Caudate nucleus (tissue), 63 donors: ENCODE measurements at places on chromosomes 7 and 10.

- DNase-seq: no peak
These were observed 257.4 kb upstream of the CSTF2T start for GRCh38 chr10:51956822-51957221.

DNA sequence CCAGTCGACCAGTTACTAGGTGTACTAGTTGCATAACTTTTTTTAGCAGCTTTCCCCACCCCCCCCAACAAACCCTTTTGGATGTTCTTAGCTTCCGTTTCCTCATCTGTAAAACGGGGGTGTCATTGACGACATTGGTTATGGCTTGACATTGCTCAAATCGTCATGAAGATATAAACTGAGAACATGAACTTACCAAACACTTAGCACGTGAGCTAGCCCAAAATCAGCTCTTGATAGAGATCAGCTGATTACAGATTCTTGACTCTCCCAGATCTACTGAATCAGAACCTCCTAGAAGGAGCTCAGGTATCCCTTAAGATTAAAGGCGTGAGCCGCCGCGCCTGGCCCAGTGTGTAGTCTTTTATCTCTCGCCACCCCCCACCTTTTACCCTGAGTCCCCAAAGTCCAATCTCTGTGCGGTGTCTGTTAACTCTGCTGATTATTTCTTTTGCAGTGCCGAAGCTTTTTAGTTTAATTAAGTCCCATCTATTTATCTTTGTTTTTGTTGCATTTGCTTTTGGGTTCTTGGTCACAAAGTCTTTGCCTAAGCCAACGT lies 1.0 kb upstream of the GNA12 start:
- DNase-seq: no peak

DNA sequence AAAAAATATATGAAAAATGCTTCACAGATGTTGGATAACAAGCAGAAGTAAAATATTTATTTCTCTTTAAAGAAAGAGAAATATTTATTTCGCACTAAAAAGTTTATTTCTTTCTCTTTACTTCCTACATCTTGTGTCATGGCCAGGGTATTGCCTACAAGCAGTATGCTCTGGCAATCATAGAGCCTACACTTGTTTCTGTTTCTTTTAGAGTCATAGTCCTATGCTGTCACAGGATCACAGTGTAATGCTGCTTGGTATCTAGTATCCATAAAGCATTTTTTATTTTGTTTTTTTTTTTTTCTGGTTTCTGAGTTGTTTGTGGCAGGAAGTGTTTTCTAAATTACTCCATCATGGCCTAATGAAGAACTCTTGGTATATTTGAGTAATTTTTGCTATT lies 116.0 kb downstream of the ATRNL1 start:
- no peak for DNase-seq

DNA sequence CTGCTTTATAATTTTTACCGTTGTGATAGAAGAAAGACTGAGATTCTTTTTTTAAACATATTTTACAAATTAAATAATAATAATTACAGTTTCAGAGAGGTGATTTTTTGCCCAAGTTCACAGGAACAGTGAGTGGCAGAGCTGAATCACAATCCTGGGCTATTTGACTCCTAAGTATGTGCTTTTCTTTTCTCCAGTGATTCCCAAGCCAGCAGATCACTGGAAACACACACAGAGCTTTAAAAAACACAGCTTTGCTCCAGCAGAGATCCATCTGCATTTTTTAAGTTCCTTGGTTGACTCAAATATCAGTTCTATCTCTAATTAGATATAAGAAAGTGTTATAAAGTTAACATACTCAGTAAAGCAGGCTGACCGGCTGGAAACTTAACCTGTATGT lies 69.0 kb downstream of the AHR start:
- no peak for DNase-seq

DNA sequence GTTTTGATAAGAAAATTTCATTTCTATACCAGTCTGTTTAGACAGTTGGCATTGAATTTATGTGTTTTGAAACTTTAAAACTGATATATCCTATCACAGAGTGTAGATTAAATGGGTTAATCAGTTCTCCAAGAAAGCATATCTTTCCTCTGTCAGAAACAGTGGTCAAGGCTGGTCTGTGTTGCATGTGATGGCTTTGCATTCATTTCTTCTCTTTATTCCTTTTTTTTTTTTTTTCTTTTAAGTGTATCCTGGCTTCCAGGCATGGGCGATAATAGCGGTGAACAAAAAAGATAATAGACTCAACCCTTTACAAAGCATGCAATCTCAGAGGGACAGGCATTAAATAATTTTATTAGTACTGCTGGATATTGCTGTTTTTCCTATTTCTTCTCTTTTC lies 136.6 kb downstream of the LRRC4 start:
- no peak for DNase-seq

DNA sequence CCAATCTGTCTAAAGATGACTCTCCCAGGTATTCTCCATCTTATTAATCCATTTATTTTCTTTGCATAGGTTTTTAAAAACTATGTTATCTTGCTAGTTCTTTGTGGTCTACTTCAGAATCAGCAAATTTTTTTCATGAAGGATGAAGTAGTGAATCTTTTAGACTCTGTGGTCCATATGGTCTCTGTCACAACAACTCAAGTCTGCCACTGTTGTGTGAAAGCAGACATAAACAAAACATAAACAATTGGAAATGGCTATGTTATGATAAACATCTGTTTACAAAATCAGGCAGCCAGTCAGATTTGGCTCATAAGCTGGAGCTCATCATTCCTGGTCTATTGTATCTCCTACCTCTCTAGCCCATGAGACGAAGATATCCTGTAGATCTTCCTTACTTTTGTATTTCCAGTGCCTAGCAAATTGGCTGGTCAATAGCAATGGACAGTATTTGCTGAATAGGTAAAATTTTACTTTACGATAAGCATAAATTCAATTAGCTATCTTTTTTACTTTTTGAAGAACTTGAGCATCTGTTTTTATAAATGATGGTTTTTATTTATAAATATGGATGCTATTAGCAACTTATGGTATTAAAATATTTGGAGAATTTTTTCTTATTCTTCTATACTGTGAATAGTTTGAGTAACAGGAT lies 104.6 kb upstream of the SGCE start:
- DNase-seq: no peak

DNA sequence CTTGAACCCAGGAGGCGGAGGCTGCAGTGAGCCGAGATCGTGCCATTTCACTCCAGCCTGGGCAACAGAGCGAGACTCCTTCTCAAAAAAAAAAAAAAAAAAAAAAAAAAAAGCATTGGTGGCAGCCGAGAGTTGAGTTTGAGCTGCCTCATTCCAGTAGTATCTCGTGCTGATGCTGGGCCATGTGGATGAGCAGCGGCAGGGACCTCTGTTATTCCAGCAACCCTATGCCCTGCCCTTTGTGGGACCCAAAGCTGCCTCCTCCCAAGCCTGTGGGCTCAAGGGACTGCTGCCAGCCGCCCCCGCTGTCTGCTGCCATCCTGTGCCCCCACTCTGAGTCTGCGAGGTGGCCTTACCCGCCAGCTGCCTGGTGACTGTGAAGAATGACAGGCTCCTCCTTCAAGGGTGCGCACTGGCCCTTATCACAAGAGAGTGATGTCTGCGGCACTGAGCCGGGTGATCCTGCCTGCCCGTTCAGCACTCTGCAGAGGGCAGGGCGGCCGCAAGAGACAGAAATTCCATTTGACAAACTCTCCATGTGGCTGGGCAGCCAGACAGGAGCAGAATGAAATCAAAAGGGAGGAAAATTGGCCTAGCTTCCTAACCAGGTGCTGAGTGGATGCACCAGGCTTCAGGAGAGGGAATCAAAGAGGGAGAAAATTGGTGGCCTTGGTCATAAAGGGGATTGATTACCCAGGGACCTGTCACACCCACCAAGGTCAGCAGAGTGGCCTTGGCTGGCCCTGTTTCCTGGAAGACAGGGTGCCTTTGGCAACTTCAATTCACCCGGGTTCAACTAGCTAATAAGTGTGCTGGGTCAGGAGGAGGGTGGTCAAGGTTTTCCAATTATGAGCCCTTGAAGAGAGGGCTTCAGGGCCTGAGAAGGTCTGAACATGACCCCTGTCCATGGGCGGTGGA lies 65.3 kb upstream of the ZMIZ1 start:
- DNase-seq: no peak

DNA sequence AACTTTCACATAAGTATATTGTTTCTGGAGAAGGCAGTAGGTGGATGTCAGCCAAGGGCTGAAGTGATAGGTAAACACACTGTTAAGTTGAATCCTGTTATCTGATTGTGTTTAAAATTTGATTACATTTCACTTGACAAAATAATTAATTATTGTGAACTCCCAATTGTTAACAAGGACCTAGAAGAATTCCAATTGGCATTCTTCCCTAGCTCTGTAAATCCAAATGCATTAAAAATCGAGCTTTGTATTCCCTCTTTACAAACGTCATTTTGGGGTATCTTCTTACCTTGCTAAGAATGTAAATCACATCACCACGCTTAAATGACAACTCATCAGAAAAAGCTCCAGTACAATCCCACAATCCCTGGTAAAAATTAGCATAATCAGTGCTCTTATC lies 179.9 kb downstream of the SKAP2 start:
- DNase-seq: no peak

- DNase-seq: no peak
These were observed 52.0 kb downstream of the LRRC4 start for GRCh38 chr7:127979113-127979727.

- DNase-seq: no peak
These were observed 16.4 kb downstream of the TNRC18 start for GRCh38 chr7:5406957-5407945.

DNA sequence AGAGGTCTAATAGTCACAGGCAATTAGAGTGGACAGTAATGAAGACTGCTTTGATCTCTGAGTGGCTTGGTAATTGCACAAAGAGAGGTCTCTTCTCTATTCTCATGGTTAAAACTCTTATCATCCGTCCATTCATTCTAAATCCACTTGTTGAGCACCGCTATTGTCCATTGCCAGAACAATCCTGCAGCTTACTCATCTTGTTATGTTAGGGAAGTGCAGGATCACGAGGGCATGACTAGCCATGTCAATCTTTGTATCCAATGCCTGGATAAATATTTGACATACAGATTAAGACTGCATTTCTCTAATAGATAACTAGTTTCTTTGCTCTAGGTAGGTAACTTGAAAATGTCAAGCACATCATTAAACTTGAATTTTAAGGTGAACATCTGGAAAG lies 14.9 kb downstream of the SFTPD start:
- no peak for DNase-seq

DNA sequence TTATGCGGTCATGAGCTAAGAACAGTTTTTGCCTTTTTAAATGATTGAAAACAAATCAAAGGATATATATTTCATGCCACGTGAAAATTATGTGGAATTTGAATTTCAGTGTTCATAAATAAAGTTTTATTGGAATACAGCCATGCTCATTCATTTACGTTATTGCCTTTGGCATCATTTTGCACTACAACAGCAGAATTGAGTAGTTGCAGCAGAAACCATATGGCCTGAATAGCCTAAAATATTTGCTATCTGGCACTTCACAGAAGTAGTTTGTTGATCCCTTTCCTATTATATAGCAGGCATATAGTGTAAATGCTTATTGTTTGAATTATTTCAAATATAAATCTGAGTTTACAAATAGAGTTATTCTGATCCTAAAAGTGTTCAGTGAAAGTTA lies 59.7 kb downstream of the AUTS2 start:
- DNase-seq: no peak

DNA sequence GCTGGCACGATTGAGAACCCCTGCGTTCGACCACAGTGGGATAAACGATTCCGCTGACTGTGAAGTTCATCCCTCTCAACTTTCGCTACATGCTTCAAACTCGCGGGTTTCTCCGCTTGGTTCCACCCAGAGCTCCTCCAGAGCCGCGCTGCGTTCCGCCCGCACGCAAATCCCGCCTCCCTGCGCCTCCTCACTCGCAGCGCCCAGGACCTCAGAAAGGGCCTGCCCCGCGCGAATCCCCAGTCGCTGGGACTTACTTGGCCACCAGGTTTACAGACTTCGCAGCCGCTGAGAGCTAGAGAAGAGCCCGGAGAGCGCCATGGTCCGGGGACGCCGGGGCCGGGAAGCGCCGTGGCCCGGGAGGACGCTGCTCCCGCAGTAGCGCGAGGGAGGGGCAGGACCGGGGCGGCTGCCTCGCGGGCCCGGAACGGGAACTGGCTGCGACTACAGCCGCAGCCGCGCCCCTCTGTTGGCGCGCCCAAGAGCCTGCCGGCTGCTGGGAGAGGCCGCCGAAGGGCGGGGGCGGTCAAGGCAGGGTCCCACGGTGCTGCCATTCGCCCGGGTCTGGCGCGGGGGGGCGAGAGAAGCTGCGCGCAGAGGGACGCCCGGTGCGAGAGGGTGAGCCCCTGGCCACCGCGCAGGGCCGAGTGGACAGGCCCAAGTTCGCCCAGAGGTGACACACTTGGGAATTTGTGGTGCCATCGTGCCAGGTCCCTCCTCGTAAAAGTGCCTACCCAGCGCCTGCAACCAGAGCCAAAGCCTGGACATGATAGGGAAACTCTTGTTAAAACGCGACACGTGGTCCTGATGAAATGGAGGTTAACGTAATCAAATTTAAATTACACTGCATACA lies at the start of gene NOD1:
Gene NOD1 (minus strand): TSS at position 436 of the 853 bp plus-strand sequence. CDS start 21,863 bp downstream, outside the sequence.
- DNase-seq: peak; percentile 66

- DNase-seq: no peak
These were observed 18.9 kb upstream of the SEMA3D start for GRCh38 chr7:85205754-85206153.

DNA sequence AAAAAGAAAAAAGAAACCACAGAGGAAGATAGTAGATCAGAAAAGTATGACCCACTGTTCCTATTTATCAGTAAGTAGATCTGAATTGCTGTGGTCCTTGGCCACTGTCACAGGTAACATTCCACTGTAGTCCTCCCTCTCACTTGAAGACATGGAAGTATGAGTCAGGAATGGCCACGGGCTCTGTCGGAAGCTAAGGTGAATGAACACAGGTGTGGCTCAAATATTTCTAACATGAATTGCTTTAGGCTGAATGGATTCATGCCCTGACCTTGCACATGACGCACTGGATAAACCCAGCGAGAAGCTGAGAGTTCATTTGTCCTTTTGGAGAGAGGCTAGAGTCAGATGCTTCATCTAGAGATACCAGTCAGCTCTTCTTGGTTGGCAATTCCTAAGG lies 224.5 kb upstream of the SP8 start:
- DNase-seq: no peak

DNA sequence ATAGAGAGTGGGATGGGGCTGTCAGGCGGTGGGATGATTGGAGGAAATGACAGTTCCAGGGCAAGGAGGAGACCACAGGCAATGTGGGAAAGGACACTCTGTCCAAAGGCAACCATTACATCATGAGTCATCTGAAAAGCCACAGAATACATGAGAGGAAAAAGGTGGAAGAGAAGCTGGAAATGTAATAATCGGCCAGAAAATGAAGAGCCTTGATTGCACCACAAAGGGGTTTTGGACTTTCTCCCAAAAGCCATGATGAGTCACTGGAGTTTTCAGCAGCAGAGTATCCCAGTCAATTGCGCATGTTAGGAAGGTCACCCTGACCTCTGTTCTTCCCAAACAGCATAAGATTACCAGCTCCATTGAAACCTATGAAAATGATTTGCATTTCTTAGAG lies 222.0 kb downstream of the LHFPL3 start:
- no peak for DNase-seq

- no peak for DNase-seq
These were observed 22.2 kb downstream of the ANK3 start for GRCh38 chr10:60367431-60367830.

GRCh38 chr7:13104128-13104527 lies 416.7 kb downstream of the ARL4A start:
- no peak for DNase-seq
